ENCODE measurements at places on chromosomes 3 and 15.

GRCh38 chr3:60636846-60637245 lies 614.4 kb downstream of the FHIT start:
- peaks cover 2% of the 10 kb centered on the region for H3K4me1 ChIP-seq
- peak overlapping the region; percentile 10 for H3K27ac ChIP-seq
- peak; percentile 6 for DNase-seq
- no peaks in the 10 kb centered on the region for H3K27me3 ChIP-seq
- H3K4me3 ChIP-seq = no peak overlapping the region
- no peaks in the 10 kb centered on the region for H3K36me3 ChIP-seq

- no peak overlapping the region for H3K4me3 ChIP-seq
- no peak overlapping the region for H3K27ac ChIP-seq
- H3K4me1 ChIP-seq = peaks cover 2% of the 10 kb centered on the region
- no peak for DNase-seq
- H3K36me3 ChIP-seq = peaks cover 1% of the 10 kb centered on the region
- H3K27me3 ChIP-seq = no peaks in the 10 kb centered on the region
Observed at GRCh38 chr15:48536681-48537091, 108.8 kb downstream of the FBN1 start.

GRCh38 chr3:132997404-132998185 lies 40.6 kb upstream of the TMEM108 start:
- H3K27me3 ChIP-seq = no peaks in the 10 kb centered on the region
- H3K27ac ChIP-seq = no peak overlapping the region
- H3K36me3 ChIP-seq = no peaks in the 10 kb centered on the region
- no peak overlapping the region for H3K4me3 ChIP-seq

DNA sequence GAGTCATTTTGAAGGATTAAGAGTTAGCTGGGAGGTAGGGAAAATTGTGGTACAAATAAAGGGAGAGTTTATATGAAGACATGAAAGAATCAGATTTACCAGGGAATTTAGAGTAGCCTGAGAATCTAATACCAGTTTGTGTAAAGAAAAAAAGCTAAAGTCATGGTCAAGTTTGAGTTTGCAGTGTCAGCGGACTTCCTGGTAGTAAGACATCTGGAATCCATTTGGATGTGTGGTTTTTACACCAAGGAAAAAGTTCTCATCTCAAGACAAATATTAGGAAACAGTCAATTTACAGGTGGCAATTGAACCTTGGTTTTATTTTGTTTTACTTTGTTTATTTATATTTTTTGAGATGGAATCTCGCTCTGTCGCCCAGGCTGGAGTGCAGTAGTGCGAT lies 1.5 kb upstream of the P2RY12 start:
- H3K27me3 ChIP-seq = no peaks in the 10 kb centered on the region
- H3K4me3 ChIP-seq = no peak overlapping the region
- DNase-seq = no peak
- H3K27ac ChIP-seq = no peak overlapping the region
- peaks cover 13% of the 10 kb centered on the region for H3K36me3 ChIP-seq

DNA sequence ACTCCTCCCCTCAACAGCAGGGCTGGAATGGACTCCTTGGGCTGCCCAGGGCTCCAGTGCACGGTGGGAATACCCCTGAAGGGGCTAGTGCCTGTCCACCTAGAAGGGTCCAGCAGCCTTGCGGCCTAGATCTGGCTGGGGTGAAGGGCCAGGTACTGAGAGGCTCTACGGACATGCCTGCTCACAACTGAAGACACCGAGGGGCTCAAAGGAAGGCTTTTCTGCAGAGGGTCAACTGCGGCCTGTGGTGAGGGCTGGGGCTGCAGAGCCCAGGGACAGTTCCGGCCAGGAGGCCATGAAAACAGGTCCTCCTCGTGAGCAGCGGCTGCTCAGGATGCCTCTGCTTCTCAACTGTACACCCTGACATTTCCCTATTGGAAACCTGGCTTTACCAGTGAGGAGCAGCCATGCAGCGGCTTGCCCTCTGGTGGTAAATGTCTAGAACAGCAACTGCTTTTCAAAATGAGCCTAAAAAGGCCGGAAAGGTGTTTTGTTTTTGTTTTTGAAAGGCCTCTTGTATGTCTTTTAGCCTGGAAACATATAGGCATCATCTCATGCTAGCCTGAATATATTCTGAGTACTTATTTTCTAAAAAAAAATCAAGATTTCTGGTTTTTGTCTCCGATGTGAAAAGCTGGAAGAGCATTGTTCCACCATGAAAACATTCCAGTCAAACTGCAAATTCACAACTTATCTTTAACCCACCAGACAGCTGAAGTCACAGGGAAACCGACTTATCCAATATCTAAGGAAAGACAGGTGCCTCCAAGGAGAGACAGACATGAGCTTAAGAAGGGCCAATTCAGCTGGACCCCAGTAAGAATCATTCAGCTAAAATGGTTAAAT lies 163.4 kb downstream of the KLF13 start:
- H3K27me3 ChIP-seq = no peaks in the 10 kb centered on the region
- H3K36me3 ChIP-seq = no peaks in the 10 kb centered on the region
- no peak overlapping the region for H3K4me3 ChIP-seq
- DNase-seq = no peak
- H3K27ac ChIP-seq = no peak overlapping the region

DNA sequence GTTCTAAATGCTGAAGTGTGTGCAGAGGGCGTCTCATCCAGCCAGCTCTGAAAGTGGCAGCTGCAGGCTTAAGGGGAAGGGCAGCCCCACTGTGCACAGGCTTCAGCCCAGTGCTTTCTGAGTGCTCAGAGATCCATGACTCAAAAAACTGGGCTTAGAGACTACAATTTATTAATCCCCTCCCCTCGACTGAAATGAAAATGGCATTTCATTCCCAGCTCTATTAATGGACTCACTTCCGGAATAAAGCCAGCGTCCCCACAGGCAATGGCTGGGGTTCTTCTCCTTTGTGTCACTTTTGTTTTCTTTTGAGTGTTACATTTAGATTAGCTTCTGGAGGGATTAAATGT lies 55.5 kb upstream of the PLXNA1 start:
- no peaks in the 10 kb centered on the region for H3K27me3 ChIP-seq
- no peaks in the 10 kb centered on the region for H3K36me3 ChIP-seq
- H3K27ac ChIP-seq = no peak overlapping the region
- peaks cover 3% of the 10 kb centered on the region for H3K4me1 ChIP-seq
- DNase-seq = no peak
- H3K4me3 ChIP-seq = no peak overlapping the region

GRCh38 chr3:150890295-150890694 lies 14.9 kb downstream of the MINDY4B start:
- no peaks in the 10 kb centered on the region for H3K36me3 ChIP-seq
- H3K27ac ChIP-seq = no peak overlapping the region
- H3K4me3 ChIP-seq = no peak overlapping the region
- H3K27me3 ChIP-seq = no peaks in the 10 kb centered on the region

GRCh38 chr3:65999606-66000005 lies 39.1 kb downstream of the MAGI1 start:
- H3K4me1 ChIP-seq = peaks cover 5% of the 10 kb centered on the region
- H3K27ac ChIP-seq = no peak overlapping the region
- no peaks in the 10 kb centered on the region for H3K27me3 ChIP-seq
- no peak overlapping the region for H3K4me3 ChIP-seq

DNA sequence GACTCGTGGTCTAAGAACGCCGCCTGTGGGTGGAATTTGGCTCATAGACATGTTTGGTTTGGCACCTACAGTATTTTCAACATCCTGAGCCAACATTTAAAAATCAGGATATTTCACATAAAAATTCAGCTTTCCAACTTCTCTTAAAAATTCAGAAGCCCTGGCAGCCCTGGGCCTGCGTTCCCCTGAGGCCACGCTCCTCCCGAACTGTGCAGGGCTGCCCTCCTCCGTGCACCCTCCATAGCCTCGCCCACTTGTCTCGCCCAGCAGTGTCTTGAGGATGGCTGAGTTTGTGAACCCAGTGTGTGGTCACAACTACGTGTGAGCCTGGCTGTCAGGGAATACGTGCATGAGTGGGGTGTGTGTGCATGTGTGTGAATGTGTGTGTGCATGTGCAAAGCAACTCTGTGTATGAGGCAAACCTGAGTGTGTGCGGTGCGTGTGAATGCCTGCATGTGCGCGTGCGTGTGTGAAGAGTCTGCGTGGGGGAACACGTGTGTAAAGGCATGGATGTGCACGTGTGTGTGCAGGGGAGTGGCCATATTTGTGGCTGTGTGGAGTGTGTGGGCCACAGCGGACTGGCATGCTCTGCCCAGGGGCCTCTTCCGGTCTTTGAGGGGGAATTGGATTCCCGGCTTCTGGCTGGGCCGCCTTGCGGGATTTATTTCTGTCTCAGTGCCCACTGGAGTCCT lies 30.9 kb downstream of the PTH1R start:
- no peak overlapping the region for H3K27ac ChIP-seq
- H3K27me3 ChIP-seq = peaks cover 3% of the 10 kb centered on the region
- peaks cover 4% of the 10 kb centered on the region for H3K4me1 ChIP-seq

DNA sequence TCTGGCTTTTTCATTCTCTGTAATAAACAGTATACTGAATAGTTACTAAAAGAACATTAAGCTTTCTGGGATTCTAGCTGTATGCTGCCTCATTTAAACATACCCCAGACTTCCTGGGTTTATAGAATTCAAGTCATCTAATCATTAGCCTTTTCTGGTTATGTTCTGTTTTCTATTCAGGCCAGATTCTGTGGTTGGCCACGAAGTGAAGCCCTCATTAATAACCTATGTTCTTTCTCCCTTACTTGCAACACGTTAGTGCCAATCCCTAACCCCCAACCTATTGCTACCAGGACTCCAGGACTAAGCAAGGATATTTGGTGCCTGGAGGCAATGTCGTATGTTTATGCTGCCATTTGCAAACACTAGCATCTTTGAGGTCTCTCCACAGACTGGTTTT lies 28.6 kb upstream of the MTMR10 start:
- no peaks in the 10 kb centered on the region for H3K27me3 ChIP-seq
- no peak overlapping the region for H3K4me3 ChIP-seq
- peaks cover 13% of the 10 kb centered on the region for H3K4me1 ChIP-seq
- H3K27ac ChIP-seq = no peak overlapping the region
